ENCODE measurements at places on chromosomes 3 and 15.

GRCh38 chr15:71152542-71152941 lies 37.3 kb downstream of the THSD4 start:
- no peak for DNase-seq

GRCh38 chr15:100771746-100772145 lies 107.9 kb upstream of the ALDH1A3 start:
- DNase-seq, result no peak

DNA sequence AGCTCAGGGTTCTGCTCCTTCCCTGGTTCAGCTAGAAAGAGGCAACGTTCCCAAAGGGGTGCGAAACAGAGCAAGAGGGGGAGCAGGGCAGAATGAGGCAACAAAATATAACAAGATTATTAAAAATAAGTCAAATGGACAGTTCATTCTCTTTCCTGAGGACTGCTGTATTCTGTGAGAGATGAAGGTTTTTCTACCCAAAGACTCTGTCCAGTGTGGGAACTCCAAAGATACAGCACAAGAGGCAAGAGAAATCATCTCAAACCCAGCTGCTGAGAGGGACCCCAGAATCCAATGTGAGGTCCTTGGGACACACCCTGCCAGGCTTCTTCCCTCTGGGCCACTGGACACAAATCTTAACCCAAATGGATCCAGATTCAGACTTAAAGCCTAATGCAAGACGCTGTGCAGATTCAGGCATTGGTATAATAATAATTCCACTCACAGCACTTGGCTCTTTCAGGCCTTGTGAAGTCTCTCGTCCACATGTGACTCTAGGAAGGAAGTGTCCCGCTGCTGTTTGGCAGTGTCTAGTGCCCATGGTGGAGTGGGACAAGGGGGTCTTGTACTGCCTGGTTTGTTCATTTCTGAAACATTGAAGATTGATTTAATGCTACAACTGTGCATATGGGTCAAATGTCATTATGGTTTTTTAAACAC lies 14.5 kb upstream of the ARHGAP31 start:
- DNase-seq, result no peak

- no peak for DNase-seq
Observed at GRCh38 chr3:18127859-18128681, 297.1 kb downstream of the SATB1 start.

DNA sequence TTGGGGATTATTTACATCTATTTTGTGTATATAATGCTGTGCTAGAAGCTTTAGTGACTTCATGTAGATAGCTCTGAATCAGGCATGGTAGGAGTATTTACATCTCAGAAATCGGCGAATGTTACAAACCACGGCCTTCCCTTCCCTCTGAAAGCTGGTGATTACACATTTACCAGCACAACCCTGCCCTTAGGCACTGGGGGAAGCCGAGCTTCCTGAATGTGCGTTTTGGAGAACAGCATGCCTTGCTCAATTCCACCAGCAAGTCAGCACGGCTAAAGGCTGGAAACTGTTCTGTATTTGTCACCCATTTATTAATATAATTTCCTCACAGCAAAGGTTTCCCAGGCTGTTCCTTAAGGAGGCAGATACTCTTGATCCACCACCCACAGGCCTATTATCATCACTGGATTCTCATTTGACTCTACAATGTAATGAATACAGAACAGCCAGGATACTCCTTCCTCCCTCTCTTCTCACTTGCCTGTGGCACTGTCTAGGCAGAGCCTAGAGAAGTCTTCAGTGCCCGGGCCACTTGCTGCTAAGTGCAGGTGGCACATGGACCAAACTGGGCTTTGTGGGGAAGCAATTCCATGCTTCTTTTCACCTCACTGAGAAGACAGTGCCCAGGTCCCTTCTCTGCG lies 55.2 kb upstream of the CACNA2D3 start:
- DNase-seq, result no peak

GRCh38 chr15:82951472-82952157 lies 905 bp downstream of the HOMER2 start:
- no peak for DNase-seq

DNA sequence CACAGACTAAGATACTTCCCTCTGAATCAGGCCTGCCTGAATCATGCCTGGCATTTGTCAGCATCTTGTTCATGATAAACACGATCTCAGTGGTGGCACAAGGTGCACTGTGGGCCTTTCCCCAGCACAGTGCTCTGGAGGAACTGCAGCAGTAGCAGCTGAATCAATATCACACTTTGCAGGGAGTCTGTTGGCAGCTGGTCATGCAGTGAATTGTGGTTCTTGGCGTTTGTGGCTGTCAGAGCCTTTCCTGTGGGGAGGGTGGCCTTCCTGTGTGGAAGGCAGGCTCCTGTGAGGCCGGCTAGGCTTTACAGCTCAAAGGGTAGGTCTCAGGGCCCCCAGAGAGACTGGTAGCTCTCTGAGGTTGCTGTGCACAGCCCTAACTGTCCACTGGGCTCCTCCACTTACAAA lies 54.4 kb upstream of the TLE3 start:
- no peak for DNase-seq

Measured in stimulated activated CD4-positive, alpha-beta T cell treated with anti-CD3 and anti-CD28 coated beads, Interleukin-15, amount 100 ng/mL, for 1 hour (primary cell).